ENCODE measurements at places on chromosomes 12 and 14. TPM values are rescaled to one million over a fixed set of nuclear protein-coding genes. Genes with fewer than 3 reads are reported as not detected.

KRT71 gene
- total RNA-seq: not detected

KRT78 gene
- total RNA-seq: not detected

RTN1 gene
- total RNA-seq: 2.4 TPM

ANO6 gene
- total RNA-seq: 52.7 TPM

OASL gene
- total RNA-seq: 29.6 TPM

ACOT6 gene
- total RNA-seq: not detected

IKZF4 gene
- total RNA-seq: 0.12 TPM

C12orf60 gene
- 4.5 TPM for total RNA-seq
